ENCODE measurements at places on chromosomes 1 and 21. TPM values are rescaled to one million over a fixed set of nuclear protein-coding genes. Genes with fewer than 3 reads are reported as not detected.

DNA sequence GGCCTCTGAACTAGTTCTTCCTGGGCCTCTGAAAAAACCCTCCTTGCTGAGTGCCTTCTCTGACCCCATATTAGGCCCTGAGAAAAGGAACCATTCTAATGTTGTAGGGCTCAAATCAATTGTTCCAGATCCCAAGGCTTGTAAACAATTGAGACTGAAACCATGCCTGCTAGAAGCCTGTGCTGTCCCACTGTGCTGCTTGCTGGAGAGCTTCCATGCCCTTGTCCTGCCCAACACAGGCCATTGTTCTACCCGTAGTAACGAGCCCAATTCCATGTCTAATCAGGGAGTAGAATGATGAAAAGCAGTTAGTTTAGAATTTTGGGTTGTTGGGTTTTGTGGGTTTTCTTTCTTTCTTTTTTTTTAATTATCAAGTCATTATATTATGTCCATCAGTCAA lies 47.4 kb downstream of the ZNF281 start:
- no peak for DNase-seq

DNA sequence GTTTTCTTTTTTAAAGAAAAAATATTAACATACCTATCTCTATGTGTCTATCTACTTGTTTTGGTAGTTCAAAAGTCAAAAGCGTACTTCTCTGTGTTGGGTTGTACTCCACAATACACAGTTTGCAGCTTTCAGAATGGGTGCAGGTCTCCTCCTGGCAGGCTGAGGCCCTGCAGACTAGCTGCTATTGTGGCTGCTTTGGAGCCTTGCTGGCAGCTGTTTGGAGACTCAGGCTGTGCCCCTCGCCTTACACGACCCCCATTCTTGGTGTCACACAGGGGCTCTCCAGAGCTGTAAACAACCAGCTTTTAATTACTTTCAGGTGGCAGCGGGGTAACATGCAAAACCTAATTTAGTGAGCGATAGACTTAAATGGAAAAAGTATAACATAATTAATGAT lies 160.4 kb downstream of the DSCAM start:
- DNase-seq = no peak

GRCh38 chr1:172117800-172118199 lies 276.5 kb downstream of the DNM3 start:
- DNase-seq = no peak

DNA sequence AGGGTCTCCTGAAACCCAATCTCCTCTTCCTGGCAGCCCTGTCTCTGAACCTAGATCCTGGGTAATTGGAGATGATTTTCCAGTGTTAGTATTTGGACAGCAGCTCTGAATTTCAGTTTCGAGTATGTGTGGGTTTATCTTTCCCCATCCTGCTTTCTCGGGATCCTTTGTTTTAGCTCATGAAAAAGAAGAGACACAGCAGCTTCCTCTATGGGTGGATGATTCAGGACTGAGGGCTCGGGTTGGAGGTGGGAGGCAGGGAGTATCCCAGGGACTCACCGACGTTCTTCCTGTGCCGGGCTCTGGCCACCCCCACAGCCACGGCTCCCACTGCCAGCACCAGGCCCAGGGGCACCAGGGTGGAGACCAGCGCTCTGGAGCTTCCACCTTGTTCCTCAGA lies 10.4 kb upstream of the FCMR start:
- DNase-seq = no peak

- DNase-seq = no peak
Measured at GRCh38 chr1:169708647-169709046, 2.8 kb downstream of the SELL start.

Gene UBL4B
- not detected for total RNA-seq

Gene MATN1
- 0.66 TPM for total RNA-seq

Data from activated naive CD4-positive, alpha-beta T cell treated with anti-CD3 and anti-CD28 coated beads, Interleukin-2, amount 50 U/mL, for 72 hours (primary cell).